ENCODE measurements at places on chromosomes 4 and X. TPM values are rescaled to one million over a fixed set of nuclear protein-coding genes. Genes with fewer than 3 reads are reported as not detected.

The ARSJ gene
- 0.46 TPM for total RNA-seq

The TMEM271 gene
- not detected for total RNA-seq

DNA sequence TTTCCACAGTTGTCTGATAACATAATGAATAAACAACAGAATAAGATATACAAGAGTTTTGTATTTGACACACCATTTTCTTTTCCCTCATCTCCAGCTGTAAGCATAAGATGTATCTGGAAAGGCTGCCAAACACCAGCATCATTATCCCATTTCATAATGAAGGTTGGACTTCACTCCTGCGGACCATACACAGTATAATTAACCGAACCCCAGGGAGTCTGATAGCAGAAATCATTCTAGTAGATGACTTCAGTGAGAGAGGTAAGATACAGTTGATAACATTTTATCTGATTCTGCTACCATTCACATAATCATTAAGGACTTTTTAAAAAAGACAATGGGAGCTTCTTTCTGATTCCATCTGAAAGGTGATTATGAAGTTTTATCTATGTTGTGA, 535.2 kb downstream of the GALNTL6 start:
- H3K4me3 ChIP-seq = no peak overlapping the region
- DNase-seq = no peak
- no peaks in the 10 kb centered on the region for H3K36me3 ChIP-seq
- H3K27me3 ChIP-seq = no peaks in the 10 kb centered on the region
- H3K4me1 ChIP-seq = no peaks in the 10 kb centered on the region

GRCh38 chrX:76064825-76065224, 108.0 kb upstream of the PBDC1 start:
- no peak overlapping the region for H3K27ac ChIP-seq
- H3K27me3 ChIP-seq = no peaks in the 10 kb centered on the region
- peaks cover 2% of the 10 kb centered on the region for H3K36me3 ChIP-seq
- DNase-seq = no peak
- H3K4me1 ChIP-seq = no peaks in the 10 kb centered on the region
